ENCODE measurements at places on chromosomes 13 and 19.

DNA sequence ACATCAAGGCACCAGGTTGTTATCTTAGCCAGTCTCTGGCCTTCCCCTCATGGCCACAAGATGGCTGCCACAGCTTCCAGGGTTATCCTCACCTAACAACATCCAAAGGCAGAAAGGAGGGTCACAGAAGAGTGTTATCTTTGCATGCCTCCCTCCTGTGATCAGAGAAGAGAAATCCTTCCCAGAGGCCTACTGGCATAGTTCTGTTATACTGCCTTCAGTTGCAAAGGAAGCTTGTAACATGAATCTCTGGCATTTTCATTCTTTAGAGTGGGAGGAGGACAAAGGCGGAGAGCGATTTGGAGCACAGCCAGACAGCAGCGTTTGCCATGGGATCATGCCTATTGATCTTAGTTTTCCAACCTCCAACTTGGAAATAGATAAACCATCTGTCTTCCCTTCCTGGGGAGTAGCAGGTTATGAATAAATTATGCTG, 135.7 kb downstream of the DNAJC15 start:
- DNase-seq = peak; percentile 45

- no peak for DNase-seq
Measured at GRCh38 chr13:102089177-102089576, 312.7 kb downstream of the FGF14 start.

DNA sequence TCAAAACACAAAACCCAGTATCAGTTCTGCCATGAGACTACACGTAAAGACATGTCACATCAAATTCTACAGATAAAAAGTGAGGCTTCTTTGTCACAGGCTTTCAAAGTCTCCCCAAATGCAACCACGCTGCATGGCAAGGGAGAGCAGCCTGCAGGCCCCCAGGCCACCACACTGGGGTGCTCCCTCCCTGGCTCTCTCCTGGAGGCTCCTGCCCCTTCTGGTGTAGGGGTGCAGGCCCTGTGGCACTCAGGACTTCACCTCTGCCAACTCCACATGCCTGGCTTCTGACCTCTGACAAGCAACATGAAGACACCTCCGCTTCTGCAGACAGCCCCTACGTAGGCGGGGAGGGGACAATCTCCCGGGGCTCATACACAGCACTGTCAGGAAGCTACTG, 14.3 kb downstream of the AKAP8 start:
- DNase-seq = no peak

- no peak for DNase-seq
Measured at GRCh38 chr13:38970380-38971051, 20.1 kb downstream of the STOML3 start.

DNA sequence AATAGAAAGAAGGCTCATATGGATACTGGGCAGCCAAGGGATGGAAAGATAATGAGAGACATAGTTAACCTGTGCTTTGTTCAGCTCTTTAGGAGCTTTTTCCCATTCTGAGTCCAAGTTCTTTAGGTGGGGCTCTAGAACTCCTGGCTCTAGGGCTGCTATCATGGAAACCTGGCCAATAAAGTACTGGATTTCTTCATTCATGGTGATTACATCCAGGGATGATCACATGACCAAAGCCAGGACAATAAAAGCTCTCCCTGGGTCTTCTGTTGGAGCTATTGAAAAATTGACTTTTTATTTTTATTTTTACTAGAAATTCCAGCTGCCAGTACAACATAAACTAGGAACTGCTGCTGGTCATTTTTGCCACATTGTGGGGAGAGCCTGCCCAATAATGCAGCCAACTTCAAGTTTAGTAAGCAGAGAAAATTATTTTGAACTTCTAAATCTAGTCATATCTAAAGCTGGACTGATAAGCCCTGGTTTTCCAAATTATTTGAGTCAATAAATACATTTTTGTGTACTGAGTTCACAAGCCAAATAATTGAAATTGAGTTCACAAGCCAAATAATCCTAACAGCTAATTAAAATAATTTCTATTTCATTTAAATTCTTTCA, 224.9 kb upstream of the STARD13 start:
- DNase-seq = no peak

DNA sequence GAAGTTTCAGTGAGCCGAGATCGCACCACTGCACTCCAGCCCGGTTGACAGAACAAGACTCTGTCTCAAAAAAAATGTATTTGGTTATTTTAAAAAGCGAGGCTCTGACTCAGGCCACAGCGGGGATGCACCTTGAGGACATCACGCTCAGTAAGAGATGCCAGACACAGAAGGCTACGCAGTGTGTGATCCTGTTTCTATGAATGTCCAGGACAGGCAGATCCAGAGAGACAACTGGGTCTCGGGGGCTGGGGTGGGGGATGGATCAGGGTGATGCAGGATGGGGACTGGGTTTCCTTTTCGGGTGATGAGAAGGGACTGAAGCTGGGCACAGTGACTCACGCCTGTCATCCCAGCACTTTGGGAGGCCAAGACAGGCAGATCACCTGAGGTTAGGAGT, 5.4 kb downstream of the MED16 start:
- DNase-seq = no peak

GRCh38 chr13:101230271-101230890, 185.9 kb downstream of the NALCN start:
- DNase-seq = no peak

DNA sequence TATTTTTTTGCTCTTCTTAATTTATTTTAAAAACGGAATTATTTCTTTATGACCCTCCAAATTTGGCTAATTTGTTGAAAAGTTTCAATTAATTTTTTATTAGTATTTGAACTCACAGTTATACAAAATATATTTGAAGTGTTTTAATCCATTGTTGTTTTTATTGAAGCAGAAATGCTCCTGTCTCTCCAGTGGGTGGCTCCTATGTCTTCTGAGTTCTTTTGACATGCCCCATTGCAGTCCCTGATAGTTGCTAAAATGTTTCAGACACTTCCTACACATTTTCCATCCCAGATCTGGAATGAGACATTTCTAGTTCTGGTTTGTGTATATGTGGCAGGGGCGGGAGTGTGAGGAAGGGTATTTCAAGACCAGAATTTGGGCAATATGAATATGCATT, 579.4 kb upstream of the PRR20A start:
- no peak for DNase-seq

DNA sequence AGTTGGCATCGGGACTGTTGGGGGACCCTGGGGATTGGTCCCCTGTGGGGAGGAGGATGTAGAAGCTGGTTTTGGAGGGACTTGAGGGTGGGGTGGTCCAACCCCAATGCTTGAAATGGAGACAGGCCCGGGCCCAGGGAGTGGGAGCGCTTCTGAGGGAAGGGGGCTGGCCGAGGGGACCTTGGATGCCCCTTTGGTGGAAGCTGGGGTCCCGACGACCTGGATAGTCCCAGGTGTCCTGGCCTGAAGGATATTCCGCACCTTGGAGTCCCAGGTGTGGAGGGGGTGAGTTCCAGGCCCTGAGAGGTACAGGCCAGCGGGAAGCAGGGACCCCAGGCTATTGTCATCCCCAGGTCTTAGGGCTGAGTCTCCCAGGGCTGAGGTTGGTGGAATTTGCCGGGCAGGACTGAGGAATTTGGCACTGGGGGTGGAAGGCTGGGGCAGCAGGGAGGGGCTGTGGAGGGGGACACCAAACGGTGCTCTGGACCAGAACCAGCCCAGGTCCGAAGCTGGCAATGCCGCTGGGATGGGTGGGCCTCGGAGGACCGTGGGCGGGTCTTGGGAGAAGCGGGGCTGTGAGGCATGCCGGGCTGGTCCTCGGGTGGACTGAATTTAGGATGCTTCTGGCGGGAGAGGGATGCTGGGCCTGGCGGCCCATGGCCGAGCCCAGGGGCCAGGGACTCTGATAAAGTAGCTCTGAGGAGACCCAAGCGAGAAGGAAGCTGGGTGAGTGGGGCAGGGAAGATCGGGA, 1.8 kb downstream of the HDGFL2 start:
- no peak for DNase-seq

DNA sequence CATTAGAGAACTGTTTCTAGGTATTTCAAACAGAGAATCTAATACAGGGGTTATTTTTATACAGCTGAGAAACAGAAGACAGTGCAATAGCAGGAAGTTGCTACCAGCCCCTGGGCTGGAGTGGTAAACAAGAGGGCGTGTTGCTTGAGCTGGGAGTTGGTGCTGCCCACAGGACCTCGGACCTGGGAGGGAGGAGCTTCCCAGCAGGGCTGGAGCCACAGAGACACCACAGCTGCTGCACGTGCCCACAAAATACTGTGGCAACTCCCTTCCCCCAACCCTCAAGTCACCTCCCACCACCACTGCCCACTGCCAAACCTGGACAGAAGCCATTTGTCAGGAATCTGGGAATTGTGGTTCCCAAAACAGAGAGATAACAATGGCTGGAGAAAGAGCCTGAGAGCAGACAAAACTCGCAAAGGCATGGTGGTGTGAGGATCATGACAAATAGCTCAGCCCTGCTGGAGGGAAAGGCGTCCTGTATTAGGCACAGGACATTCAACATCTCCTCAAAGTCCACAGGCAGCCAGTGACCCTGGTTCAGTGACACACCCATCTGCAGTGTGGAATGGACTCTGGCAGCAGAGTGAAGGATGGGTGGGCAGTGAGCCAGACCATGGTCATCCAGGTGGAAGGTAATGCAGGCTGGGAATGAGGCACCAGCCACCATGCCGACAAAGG, 57.2 kb downstream of the SPATA13 start:
- DNase-seq = no peak

- DNase-seq = no peak
Measured at GRCh38 chr13:110772091-110772984, 58.8 kb downstream of the ING1 start.

DNA sequence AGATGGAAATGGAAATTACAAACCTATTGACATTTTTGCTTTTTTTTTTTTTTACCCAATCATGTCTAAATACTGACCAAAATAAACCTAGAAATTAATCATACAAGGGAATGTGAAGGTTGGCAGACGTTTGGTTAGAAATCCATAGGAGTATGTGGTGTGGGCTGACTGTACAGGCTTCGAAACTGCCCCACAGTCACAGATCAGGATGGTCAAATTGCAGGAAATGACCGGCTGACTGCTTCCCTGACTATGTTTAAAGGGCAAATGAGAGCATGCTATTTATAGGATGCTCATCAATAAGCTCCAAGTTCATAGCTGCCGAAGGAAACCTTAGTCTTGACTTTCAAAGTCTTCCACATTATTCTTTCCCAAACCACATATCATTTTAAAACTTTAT, 118.4 kb downstream of the COG6 start:
- peak; percentile 65 for DNase-seq

GRCh38 chr19:55225415-55225958, 3.1 kb downstream of the TMEM86B start:
- DNase-seq = no peak

- DNase-seq = no peak
Measured at GRCh38 chr13:51003642-51004041, 94.1 kb downstream of the RNASEH2B start.

DNA sequence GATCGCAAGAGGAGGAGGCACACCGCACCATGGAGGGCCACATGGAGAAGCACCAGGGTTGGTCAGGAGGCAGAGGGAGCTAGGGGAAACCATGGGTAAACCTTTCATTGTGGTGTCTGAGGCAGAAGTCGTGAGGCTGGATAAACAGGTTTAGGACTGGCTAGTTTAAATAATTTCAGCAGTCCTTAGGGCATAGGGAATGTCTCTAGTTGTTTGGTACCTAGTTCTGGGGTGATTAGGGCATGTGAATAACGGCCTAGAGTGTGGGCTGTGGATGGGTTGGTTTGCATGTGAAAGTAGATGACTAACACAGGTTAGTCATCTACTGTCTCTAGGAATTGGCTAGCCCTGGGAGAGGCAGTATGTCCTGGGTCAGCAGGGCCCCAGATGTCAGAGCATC, 102.3 kb downstream of the STOML3 start:
- DNase-seq = no peak

- no peak for DNase-seq
Measured at GRCh38 chr19:13208672-13209483, 58.7 kb downstream of the IER2 start.

GRCh38 chr13:104875038-104875754, 1660.3 kb downstream of the EFNB2 start:
- no peak for DNase-seq

DNA sequence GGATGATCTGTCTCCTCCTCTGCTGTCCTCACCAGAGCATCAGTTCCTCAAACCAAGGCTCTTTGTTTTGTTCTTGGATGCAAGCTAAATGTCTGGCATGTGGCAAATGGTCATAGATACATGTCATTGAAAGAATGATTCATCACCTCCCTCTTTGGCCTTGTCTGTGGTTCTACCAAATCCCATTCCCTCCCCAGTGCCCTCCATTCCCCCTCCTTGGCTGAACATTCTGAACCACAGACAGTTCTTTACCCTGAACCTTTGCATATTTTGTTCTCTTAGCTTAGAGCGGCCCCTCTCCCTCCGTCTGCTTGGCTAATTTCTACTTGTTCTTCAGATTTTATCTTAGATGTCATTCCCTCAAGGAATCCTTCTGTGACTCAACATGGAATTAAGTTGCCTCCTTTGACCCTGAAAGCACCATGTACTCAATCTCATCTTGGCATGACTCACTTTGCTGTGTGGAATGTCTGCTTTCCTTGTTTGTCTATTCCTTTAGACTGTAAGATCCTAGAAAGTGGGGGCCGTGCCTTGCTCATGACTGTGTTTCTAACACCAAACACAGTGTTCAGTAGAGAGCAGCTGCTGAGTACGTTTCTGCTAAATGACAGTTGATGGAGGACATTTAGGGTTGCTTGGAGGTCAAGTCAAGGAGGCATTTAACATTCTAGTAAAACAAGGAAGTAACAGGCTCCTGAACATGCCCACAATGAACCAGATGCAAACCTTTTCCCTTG, 8.1 kb downstream of the ALOX5AP start:
- peak; percentile 99 for DNase-seq

DNA sequence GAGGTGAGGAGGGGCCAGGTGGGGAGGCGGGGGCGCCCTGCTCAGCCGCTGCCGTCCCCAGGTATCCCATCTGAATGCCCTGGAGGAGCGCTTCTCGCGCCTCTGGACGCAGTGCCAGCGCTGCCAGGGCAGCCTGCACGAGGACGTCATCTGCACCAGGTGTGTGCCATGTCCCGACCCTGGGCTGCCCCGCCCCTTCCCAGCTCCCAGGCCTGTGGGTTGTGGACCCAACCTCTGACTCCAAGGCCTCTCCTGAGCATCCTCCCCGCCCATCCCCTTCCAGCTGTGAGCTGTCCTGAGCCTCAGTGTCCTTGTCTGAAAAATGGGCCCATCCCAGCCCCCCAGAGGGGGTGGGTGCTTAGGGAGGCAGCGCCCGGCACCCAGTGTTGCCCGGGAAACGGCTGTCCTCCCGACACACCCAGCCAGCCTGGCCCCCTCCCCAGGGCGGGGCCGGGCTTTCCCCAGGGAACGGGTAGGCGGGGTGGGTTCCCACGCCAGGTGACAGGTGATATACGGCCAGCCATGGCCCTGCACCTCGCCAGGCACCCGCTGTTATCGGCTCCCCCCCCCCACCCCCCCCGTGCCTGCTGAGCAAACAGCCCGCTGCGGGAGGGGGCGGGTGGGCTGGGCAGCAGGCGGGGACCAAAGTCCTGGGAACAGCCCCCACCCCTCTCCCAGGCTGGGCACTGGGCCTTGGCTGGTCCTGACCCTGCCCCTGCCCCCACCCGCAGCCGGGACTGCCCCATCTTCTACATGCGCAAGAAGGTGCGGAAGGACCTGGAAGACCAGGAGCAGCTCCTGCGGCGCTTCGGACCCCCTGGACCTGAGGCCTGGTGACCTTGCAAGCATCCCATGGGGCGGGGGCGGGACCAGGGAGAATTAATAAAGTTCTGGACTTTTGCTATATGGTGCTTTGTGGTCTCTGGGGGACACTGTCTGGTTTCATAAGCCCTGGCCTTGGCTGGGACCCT, 1.3 kb upstream of the SPIB start:
- DNase-seq = no peak

- DNase-seq = no peak
Measured at GRCh38 chr13:106533943-106534638, 1.4 kb downstream of the EFNB2 start.
